Motor neuron (in vitro differentiated cells): ENCODE measurements at places on chromosomes 5 and 9. TPM values are rescaled to one million over a fixed set of nuclear protein-coding genes. Genes with fewer than 3 reads are reported as not detected.

- ATAC-seq = no peak
Observed at GRCh38 chr9:130321539-130321938, 56.0 kb downstream of the HMCN2 start.

DNA sequence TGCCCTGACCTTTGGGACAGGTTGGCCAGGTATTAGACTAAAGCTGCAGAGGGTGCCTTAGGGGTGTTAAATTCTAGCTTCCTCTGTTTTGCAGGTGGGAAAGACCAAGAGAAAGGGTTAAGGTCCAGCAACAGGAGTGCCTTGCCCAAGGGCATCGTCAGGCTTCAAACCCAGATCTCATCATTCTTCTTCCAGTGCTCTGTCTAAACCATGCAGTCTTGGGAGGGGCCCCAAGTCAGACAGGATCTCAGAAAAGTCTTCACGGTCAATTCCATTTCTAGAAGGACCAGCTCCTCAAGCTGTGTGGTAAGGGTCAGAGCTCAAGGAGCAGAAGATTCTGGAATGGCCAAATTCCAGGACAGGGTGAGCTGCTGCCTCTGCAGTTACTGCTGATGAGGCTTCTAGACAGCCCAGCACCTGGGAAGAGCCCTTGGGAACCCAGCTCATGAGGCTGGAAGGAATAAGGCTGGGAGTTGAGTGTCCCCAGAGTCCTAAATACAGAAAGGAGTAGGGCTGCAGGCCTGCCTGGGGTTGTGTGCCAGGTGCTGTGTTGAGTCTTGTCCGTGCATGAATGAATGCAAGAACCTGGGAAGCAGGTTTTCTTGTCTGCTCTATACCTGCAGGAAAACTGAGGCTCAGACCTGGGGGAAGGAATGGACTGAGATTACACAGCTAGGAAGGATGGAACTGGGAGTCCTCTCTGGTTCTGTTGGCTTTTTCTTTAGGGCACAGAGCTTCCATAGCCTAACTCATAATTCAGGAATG lies 69.3 kb downstream of the WWC1 start:
- no peak for ATAC-seq

DNA sequence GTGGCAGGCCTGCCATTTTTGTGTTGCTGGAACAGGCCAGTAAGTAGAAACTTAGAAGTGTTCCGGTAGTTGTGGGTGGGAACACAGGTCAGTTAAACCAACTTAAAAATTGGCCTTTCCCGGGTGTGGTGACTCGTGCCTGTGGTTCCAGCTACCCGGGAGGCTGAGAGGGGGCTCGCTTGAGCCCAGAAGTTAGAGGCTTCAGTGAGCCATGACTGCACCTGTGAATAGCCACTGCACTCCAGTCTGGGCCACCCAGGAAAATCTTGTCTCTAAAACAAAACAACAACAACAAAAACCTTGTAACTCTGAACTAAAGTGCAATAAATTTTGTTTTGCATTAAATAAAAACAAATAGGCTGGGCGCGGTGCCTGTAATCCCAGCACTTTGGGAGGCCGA lies 1.4 kb upstream of the NHP2 start:
- no peak for ATAC-seq

GRCh38 chr5:669111-669841 lies 23.9 kb downstream of the TPPP start:
- peak; percentile 3 for ATAC-seq

FBXL7 gene
- total RNA-seq = 6.7 and 7.2 TPM in 2 replicates

IL13 gene
- 0.36 and 3.2 TPM in 2 replicates for total RNA-seq
